Foreskin fibroblast (primary cell): ENCODE measurements at places on chromosomes 6 and 20.

DNA sequence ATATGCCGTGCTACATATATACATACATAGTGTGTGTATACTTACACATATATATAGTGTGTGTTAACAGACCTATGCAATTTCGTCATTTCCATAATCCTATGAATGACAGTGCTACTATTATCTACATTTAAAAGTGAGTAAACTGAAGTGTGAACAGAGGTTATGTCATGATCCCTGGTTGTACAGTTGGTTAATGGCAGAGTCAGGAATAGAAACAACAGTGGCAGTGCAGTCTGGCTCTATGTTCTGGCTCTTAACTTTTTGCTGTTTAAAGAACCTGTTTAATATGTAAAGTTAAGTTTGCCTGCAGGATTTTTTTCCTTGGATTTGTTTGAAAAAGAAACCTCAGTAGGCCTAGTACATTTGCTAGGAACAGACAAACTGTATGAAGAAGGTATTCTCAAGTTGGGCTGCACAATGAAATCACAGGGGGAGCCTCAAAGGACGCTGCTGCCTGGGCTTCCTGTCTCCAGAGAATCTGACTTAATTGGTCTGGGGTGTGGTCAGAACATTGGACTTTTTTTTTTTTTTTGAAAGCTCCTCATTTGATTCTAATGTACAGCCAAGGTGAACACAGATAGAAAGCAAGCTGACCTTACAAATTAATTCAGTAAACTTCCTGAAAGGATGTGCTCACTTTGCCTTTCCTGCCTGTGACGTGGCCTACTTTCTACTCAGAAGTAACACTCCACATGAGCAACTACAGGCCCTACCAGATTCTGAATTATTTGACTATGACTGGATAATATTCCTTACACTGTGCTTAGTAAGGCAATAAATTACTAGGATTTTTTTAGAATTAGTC, 29.4 kb downstream of the PLCB1 start:
- no peak for DNase-seq

DNA sequence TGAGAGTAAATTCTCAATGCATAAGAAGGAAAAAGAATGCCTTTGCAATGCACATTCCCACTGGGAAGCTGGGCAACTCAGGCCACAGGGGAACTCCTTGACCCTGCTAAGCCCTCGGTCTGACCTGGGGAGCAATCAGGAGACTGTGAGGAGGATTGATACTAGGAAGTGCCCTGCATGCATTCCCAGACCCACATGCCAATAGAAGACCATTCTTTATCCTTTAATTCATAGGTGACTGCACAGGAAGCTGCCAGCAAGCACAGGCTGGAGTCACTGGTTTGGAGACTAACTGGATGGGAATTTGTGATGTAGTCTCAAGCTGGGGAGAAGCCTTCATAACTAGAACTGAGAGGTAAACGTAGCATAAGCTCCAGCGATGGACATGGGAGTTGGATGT, 1012.7 kb downstream of the EYS start:
- no peak for DNase-seq

- DNase-seq, result no peak
These were observed 102.3 kb upstream of the FOXP4 start for GRCh38 chr6:41443616-41444525.

- DNase-seq, result no peak
These were observed 138.1 kb upstream of the TAB2 start for GRCh38 chr6:149179431-149179830.

DNA sequence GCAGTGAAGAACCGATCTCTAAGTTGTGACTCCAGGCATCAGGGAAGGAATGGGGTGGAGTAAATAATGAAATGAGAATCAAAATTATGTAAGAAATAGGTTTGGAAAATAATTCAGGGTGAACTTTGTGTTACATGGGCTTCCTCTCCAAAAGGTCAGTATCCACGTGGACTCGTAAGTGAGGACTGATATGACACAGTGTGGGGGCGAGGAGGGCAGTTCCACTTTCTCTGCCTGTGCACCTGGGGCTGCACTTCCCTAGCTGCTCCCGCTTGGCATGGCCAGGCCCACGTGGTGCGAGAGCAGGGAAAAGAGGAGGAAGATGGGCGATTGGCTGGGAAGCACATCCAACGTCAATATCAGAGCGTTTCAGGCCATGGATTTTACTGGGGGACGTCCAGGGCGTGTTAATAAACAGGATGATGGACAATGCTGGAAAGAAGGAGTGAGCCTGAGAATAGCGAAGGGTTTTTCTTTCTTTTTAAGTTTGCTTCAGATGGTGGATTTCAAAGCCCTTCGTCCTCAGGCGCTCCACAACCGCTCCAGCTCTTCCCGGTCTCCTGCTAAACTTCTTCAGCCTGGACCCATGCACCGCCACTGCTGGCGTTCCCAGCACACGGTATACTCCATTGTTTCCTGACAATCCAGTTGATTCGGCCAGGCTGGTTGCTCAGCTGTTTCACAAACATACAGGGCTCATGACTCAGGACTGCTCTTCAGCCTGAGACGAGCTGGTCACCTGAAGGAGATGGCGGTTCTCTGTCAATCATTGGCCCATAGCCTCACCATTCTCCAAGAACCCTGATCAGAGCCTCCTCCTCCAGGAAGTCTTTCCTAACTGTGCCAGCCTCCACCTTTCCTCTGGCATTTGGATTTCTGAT, 11.8 kb downstream of the CCR6 start:
- no peak for DNase-seq

- DNase-seq, result peak; percentile 42
These were observed 45.8 kb downstream of the GINS1 start for GRCh38 chr20:25453035-25453810.

- no peak for DNase-seq
These were observed 4.4 kb upstream of the RAET1L start for GRCh38 chr6:150029749-150030148.

DNA sequence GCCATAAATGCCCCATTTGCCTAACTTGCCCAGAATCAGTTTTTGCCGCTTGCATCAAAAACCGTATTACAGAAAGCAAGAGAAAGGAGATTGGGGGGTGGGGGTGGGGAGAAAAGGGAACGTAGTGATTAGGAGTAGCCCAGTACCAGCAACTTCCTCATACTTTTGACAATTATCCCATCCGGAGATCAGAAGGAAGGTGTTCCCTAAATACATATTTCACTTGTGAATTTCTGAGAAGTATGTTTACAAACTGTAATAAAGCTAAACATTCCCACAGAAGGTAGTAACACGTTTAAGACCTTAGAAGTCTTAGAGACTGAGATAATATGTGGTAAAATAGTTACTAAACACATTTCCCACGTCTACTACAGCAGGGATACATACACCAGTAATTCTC, 14.5 kb downstream of the PREP start:
- no peak for DNase-seq

DNA sequence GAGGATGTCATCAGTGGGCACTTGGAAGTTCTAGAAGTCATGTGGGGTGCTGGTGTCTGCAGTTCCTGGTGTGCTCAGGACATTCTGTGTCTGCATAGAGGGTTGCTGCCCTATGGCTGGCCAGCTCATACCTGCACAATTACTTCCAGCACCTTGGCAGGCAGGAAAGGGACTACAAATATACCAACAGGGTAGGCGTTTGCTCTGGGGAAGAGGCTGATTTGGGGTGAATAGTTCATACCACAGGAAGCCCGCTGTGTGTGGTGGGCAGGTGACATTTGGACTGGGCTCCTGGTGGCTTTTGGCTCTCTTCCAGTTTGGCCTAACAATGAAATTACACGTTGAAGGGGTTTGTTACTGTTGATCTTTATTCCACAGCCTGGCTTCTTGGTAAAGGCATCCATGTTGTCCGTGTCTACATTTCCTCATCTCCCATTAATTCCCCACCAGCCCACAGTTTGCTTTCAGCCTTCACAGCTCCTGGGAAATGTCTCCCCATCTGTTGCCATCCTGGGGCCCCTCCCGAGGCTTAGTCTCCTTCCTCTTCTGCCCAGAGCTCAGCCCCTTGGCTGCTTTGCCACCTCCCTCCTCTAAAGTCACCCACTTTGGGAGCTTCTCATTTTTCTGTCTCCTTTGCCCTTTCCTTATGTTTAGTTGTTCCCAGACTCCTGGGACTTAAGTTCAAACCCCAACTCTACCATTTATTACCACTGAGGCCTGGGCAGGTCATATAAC, 88.1 kb downstream of the RSPH3 start:
- no peak for DNase-seq

DNA sequence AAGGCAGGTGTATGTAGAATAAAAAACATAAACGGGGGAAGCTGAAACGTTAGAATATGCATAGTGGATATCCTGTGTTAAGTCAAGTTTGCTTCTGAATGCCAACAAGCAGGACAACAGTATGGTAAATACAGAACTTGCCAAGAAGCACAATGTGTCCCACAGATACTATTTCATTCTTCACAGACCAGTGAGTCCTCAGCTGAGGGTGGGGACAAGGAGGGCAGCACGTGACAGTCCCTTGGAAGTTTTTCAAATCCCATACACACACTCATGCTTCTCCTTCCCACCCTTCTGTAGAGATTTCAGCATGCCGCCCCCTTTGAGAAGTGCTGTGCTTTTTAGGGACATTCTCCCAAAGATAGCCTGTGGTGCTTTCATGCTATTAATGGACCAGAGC, 268.5 kb upstream of the ECI2 start:
- no peak for DNase-seq

DNA sequence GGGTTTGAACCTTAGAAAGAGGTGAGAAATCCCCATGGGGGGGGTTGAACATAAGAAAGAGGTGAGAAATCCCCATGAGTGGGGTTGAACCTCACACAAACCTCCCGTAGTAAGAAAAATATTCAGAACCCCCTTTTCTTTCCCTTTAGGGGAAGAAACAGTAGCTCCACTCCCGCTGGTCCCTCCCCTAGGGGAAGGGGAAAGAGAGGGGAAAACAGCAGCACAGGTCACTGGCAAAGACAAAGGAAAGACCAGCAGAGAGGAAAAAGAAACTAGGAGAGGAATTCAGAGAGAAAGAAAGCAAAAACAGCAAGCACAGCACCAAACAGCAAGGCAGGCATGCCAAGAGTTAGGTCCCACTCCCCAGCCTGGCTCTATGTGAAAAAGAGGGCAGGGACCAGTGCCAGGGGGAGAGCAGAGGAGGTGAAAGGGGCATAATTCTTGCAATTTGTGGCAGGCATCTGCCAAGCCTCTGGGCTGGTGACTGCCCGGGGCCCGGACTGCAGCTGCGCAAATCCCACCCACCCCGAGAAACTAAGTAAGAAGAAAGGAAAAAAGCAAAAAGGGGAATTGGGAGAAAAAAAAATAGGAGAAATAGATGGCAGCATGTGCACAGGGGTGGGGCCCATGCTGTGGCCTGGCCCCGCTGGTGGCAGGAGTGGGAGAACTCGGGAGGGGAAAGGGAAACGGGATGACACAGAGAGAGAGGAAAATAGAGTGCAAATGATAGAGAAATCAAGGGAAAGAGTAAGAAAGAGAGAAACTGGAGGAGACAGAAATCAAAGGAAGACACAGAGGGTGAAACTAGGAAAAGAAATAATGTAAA, 15.1 kb upstream of the GOPC start:
- DNase-seq, result no peak

GRCh38 chr6:10695086-10695657, 400 bp downstream of the PAK1IP1 start:
- DNase-seq, result no peak

DNA sequence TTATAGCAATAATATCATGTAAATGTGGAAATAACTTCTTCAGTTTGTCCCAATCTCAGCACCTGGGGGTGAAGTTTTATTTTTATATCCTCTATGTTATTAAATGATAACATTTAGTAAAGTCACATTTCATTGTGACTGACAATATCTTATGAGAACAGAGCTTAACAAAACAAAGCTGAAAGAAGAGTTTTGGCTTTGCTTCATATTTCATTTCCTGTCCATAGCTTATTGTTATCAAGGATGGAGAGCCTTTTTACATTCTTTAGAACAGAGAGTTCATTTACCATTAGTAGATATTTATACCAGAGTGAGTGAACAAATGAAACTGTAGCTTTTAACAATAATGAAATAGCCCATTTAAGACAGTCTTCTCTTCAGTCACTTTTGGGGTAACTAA, 231.9 kb upstream of the SGK1 start:
- DNase-seq, result no peak

- DNase-seq, result no peak
These were observed 202.2 kb upstream of the CDYL start for GRCh38 chr6:4574007-4574406.

- DNase-seq, result no peak
These were observed 233.5 kb upstream of the AGPAT4 start for GRCh38 chr6:161507375-161507774.

DNA sequence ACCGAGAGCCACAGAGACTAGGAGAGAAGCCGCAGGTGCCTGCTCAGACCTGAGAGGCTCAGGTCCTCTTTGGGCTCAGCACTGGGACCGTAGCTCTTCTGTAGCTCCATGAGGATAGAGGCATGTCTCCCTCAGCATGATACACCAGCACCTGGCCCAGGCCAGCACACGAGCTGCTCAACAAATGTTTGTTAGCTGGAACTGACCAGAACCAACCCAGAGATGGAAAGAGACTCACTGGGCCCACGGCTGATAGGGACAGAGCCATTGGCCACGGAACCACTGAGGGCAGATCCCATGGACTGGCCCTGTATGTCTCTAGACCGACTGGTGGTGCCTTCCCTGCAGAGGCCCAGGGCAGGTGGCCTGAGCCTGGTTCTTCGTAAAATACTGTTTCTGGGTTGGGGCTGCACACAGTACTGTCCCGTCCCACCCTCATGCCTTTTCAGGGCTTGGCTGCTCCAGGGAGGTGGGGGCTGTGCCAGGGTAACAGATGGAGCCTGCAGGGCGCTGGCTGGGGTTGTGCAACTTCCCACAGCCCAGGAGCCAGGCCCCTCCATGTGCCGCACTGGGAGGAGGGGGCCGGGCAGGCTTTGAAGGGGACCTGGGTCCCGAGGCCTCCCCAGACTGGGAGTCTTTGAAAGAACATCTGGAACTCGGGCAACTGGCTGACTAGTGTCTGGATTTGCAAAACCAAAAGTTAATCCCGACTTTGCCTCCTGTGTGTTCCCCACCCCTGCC, 5.2 kb downstream of the C20orf204 start:
- DNase-seq, result no peak

DNA sequence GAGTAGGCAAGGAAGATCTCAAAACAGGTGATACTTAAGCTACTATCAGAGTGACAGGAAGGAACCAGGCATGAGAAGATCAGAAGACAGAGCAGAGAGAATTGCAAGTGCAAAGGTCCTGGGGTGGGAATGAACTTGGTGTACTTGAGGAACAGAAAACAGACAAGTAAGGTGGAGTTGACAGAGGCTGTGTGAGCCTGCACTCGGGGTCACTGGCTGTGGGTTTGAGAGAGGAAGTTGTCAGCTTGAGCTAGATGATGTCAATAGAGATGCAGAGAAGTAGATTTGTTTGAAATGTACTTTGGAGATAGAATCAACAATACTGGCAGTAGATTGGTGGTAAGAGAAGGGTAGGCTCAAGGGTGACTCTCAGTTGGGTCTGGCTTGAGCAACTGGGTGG, 209.5 kb downstream of the CLIC5 start:
- no peak for DNase-seq

- no peak for DNase-seq
These were observed 34.2 kb downstream of the FKBP1C start for GRCh38 chr6:63245420-63245819.
